Stimulated activated CD8-positive, alpha-beta memory T cell treated with anti-CD3 and anti-CD28 coated beads, Interleukin-2, amount 100 ng/mL, for 1 hour (primary cell): ENCODE measurements at places on chromosomes 1 and 21.

- DNase-seq, result no peak
Observed at GRCh38 chr1:218666263-218666662, 321.1 kb downstream of the TGFB2 start.

DNA sequence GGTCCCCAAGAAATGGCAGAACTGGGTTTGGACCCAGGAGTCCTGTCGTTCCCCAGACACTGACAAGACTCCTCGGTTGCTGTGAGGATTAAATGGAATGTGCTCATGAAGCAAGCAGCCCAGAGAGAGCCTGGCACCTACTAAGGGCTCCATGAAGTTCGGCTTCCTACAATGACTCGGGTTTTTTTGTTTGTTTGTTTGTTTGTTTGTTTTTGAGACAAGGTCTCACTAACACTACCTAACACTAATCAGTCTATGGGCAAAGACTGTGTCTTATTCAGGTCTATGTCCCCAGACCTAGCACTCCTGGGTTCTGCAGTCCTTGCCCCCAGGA, 3.4 kb upstream of the LACTBL1 start:
- no peak for DNase-seq

DNA sequence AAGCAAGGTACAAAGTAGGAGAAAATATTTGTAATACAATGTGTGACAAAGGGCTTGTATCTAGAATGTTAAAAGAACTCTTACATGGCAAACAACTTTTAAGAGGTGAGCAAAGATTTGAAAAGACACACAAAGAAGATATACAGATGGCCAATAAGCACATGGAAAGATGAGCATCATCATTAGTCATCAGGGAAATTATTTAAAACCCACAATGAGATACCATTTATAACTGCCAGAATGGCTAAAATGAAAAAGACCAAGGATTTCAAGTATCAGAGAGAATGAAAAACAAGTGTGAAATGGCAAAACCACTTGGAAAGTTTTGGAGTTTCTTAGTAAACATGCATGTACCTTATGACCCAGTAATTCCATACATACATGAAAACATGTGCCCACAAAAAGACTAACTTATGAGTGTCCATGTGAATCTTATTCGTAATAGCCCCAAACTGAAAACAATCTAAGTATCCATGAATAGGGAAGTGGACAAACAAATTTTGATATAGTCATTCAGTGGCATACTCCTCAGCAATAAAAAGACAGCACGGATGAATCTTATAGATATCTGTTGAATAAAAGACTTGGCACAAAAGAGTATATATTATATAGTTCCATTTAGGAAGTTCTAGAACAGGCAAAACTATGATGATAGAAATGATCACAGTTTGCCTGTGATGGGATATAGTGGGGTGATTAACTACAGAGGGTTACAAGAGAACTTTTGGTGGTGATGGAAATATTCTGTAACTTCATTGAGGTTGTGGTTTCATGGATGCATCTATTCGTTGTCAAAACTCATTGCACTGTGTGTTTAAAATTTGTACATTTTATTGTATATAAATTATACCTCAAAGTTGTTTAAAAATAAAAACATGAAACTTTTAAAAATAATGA, 82.0 kb downstream of the DISP1 start:
- no peak for DNase-seq

DNA sequence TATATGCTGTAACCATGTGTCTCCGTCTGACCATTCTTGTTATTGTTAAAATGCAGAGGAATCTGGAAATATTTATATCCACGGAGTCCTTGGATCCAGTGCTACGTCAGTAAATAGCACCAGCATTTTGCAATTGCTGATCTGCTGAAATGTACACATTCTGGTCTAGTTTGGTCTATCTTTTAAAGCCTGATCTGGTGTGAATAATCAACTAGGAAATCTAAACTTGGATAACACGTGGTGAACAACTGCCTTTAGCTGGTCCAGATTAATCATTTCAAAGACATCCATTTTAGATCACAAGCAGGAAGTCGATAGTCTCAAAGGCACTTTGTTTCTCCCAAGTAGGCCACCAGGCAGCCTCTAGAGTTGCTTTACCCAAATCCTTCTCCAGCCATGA, 32.6 kb downstream of the PDPN start:
- no peak for DNase-seq

DNA sequence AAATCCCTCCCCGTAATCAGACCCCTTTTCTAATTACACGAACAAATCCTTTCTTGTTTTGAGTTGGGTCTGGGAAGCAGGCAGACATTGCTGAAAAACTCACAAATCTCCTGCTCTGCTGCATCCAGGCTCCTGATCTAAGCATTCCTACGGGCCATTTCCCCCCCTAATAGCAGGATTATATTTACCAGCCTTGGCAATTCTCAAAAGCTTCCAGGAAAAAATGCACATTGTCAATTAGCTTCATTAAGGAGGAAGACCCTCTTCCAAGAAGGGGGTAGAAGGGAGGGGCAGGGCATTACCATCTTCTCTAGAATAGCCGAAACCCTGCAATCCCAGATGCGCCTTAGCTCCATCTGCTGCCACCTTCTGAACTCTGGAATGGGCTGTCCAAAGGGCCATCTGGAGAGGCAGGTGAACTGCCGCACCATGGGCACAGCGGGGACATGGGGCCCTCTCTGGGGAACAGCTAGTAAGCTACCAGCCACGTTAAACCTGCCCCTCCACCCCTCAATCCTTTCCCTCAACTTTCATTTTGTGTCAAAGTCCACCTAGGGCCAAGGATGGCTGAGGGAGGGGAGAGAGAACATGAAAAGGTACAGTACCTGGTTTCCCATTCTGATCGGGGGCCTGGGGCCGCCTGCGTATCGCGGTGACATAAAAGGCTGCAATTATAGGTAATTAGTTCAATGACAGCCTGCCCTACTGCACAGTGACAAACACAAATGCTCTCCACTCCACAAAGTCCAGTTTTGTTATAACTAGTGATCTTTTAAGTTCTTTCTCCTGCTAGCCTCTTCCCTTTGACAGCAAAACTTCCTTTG, 56.8 kb downstream of the MRPL37 start:
- no peak for DNase-seq

DNA sequence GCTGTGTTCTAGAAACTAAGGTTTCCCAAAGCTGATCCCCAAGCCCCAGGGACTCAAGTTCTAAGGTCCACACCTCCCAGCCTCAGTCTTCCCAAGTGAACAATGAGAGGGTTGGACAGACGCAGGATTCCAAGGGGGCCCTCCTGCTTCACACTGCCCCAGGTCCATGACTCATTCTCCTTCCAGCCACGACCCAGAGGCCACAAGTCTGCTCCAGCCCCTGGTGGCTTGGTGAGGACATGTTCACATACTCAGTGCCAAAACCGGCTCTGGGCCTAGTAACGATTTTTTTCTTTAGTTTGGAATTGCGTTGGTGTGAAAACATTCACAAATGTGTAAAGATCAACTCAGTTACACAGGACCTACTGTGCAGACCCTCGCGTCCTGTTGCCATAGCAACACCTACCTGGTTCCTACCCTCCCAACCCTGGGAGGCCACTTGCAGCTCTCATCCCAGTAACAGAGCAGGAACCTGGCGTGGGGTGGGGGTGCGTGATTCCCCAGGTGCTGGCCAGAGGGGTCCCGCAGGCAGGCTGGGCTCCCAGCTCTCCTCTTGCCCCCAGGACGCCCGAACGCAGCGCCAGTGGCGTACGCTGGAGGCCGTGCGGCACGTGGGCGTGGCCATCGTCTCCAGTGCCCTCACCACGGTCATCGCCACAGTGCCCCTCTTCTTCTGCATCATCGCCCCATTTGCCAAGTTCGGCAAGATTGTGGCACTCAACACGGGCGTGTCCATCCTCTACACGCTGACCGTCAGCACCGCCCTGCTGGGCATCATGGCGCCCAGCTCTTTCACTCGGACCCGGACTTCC, 57.0 kb downstream of the DISP3 start:
- DNase-seq, result no peak

DNA sequence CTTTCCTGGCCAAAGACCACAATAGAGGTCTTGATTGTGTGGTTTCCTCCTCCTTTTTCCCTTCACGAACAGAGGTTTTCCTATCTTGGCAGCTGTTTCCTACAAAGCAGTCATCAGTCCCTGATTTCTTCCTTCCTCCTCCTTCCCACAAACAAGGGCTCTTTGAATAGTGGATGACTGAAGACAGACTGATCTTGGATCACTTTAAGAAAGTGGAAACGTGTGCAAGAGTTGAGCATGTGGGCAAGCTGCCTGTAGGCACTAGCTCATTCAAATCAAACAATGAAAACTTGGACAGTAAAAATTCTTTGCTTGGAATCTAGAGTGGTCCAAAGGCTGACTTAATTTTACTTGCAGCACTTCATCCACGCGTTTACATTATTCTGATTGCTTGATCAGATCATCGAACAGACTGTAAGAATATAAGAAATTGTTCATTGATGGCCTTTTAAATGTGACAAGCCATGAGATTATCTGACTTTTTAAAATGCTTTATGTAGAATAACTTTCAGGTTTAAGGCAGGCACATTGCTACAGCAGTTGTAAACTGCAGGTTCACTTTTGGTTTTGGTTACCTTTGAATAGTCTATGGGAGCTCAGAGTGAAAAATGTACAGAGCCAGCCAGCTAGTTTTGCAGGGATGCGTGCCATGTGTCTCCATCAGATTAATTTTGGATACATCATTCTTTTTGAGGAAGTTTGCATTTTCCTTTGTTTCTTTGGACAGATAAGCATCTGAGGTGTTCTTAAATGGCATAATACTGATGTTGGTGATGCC, 34.4 kb downstream of the ADGRL2 start:
- no peak for DNase-seq

- no peak for DNase-seq
Observed at GRCh38 chr21:45898781-45899180, 82.8 kb upstream of the COL6A1 start.

DNA sequence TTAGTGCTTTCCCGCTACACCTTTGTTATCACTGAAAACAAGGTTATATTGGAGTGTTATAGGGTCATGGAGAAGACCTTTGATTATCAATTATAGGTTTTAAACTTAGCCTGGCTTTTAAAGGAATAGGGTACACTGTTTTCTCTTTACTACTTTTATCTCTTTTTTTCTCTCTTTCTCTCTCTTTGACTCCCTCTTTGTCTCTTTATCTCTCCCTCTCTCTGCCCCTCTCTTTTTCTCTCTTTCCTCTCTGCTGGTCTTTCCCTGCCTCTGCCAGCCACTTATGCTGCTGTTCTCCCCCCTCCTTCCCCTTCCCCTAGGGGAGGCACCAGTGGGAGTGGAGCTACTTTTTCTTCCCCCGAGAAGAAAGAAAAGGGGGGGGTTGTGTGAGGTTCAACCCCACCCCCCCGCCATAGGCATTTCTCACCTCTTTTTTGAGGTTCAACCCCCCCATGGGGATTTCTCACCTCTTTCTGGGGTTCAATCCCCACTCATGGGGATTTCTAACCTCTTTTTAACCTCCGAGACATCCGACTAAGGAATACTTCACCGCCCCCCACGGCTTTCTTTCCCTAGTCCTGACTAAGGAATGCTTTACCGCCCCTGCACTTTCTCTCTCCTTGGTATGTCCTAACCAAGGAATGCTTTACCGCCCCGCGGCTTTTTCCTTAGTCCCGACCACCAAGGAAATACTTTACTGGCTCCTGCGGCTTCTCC, 17.2 kb upstream of the ZBTB8B start:
- no peak for DNase-seq
